Activated CD4-positive, alpha-beta T cell treated with anti-CD3 and anti-CD28 coated beads for 4 hours (primary cell): ENCODE measurements at places on chromosomes 2 and 18.

DNA sequence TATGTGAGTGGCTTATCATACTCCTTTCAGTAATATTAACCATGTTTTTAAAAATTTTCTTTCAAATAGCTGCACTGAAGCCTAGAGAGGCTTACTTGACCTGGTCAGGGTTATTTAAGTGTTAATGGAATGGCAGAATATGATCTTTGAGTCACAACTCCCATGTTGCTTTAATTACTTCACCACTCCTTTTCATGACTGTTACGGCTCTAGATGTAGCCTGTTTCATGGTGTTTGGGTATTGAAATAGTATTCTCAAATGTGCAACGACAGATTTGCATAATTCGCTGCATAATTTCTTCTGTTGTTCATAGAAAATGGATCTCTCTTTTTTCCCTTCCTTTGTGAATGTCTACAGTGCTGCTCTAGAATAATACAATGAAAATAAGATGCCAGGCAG, 51.6 kb upstream of the PLA2R1 start:
- DNase-seq = no peak

- DNase-seq = no peak
Measured at GRCh38 chr2:39696838-39697237, 31.1 kb downstream of the TMEM178A start.

DNA sequence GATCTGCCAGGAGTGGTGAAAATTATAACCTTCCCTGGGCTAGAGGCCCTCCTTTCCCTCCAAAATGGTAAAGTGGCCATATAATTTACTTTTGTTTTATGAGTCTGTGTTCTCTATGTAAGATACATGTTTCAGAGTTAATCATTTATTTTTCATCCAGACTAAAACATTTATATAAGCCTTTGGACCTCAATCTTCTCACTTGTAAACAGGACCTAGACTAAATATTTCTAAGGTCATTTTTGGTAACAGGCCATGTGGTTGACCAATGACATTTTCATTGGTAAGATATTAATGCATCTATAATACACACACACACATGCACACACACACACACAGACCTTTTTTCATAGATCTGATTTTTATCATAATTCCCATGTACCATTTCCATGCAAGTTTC, 79.7 kb upstream of the KCTD1 start:
- DNase-seq = no peak

GRCh38 chr18:77082316-77082955, 50.1 kb downstream of the MBP start:
- no peak for DNase-seq

- DNase-seq = no peak
Measured at GRCh38 chr2:165113414-165113813, 90.4 kb downstream of the SCN3A start.

DNA sequence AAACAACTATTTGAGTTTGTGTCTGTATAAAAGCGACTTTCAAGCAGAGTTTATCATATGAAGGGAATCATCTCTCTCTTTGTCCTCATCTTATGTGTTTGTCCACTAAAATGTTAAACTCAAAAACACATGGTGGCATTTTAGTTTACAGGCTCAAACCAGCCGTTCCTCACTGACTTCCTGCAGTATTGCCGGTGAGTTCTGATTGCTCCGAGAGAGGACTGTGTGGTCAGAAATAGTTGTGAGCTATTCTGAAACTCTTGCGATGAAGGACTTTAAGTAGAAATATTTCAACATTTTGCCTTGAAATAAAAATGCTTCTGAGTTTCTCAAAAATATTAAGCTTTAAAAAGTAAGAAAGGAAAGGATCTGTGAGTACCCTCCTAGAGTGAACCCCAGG, 163.2 kb upstream of the CAVIN2 start:
- DNase-seq = no peak

DNA sequence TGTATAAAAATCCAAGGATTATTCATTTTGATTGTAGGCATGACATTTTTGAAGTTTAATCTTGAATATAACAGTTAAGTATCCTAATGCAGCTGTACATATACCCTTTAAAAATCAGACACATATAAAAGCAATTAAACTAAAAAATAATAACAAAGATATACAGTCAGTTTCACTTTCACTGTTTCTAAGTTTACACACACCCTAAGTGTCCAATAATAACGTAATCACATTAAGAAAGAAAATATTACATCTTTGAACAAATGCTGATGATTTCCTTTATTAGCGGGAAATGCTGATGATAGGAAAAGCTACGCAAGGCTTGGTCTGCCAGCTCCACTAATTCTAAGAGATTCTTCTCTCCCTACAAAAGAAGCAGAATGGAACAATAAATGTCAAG, 38.8 kb downstream of the RTTN start:
- DNase-seq = no peak

DNA sequence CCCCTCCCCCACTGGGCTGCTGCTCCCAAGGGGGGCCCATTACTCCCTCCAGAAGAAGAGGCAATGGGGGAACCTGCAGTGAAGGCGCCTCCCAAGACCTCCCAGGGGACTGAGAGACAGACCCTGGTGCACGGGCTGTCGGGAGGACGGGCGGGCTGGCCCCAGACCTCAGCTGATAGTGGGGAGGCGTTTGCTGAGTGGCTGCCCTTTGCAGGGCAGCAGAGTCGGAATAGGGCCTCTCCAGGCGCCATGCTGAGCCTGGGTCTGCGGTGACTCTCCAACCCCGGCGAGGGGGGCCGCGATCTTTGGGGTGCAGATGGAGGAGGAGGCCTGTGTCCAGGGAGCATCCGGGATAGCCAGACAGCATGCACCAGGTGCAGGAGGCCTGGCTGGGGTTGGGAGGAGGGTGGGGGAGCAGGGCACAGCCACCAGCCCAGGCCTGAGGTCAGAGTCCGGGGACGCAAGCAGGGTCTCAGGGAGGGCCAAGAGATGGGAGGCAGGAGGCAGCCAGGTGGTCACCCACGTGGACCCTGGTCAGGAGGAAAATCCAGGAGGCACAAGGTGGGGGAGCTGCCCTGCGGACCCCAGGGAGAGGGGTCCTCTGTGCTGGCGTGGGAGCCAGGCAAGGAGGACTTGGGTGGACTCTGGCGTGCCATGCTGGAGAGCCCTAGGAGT, 11.0 kb downstream of the CROCC2 start:
- DNase-seq = no peak

GRCh38 chr2:55842046-55842445, 81.5 kb downstream of the EFEMP1 start:
- no peak for DNase-seq

DNA sequence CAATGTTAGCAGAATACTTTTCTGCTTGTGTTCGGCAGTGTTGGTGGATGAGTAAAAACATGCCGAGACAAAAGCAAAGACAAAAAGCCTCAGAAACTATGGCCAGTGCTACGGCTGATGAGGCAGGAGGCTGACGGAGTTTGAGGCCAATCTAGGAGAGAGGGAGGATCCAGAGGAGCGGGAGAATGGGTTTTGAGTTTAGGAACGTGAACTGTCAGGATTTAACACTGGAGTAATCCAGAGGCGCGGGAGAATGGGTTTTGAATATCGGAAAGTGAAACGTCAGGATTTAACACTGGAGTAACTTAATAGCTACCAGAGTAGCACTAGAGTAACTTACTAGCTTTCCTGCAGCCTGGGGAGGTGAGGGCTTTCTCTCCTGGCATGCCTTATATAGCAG, 37.4 kb downstream of the LYPD6B start:
- no peak for DNase-seq

DNA sequence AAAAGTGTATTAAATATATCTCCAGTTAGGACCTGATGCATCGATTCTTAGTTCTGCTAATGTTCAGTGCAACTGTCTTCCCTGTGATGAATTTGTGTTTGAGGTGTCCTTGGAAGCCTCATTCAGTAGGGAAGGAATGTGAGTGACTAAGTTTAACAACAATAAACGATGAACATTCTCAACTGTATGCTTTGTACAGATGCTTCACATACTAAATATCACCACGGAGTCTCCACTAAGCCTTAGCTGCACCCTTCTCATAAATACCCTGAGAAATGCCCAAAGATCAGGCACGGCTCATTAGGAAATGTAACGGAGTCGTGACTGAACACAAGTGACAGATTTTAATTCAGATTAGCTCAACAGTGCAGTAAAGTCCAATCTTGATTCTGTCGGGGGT, 24.4 kb upstream of the AGFG1 start:
- no peak for DNase-seq

DNA sequence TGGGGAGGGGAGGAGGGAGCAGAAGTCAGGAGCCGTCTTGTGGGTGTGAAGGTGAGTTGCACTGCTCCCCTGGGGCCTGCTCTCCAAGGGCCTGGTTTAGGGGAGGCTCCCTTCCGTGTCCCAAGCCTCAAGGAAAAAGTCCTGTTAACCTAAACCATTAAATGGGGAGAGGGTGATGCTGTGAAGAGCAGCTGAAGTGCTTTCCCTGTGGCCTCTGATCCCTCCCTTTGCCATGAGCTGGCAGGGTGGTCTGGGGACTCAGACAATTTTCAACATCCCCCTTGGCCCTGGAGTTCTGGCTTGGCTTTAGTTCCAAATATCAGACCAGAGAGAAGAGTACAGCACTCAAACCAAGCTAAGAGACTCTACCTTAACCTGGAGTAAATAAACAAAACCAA, 692 bp upstream of the POMC start:
- DNase-seq = no peak

- DNase-seq = no peak
Measured at GRCh38 chr2:237066396-237066795, 19.3 kb upstream of the COPS8 start.
